Activated naive CD4-positive, alpha-beta T cell treated with Interleukin-2 at 50 U/mL for 16 hours (primary cell): ENCODE measurements at places on chromosomes 6 and 20.

DNA sequence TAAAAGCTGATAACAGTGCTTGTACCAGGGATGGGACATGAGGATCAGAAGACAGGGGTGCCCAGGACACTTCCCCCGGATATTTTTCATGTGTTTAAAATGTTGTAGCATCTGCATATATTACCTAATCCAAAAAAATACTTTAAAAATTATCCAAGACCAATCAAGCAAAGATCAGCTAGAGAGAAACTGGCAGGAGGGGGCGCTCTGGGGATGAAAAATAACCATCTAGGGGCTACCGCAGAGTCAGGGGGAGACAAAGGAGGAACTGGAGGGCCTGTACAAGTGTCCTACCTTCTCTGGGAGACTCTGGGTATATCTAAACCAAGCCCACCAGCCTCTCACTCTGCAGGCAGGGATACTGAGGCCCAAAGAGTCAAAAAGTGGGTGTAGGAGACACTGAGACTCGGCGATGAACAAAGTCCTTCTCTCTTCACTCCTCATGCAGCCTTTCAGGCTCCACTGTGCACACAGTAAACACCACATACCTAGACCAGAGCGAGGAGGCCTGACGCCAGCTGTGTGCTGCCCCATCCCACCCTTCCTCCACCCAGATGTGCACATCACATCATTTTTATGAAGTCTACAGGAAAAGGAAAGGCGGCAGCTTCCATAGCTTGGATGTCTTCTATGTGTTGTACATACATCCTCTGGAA, 9.8 kb downstream of the RIMS4 start:
- no peak for DNase-seq

DNA sequence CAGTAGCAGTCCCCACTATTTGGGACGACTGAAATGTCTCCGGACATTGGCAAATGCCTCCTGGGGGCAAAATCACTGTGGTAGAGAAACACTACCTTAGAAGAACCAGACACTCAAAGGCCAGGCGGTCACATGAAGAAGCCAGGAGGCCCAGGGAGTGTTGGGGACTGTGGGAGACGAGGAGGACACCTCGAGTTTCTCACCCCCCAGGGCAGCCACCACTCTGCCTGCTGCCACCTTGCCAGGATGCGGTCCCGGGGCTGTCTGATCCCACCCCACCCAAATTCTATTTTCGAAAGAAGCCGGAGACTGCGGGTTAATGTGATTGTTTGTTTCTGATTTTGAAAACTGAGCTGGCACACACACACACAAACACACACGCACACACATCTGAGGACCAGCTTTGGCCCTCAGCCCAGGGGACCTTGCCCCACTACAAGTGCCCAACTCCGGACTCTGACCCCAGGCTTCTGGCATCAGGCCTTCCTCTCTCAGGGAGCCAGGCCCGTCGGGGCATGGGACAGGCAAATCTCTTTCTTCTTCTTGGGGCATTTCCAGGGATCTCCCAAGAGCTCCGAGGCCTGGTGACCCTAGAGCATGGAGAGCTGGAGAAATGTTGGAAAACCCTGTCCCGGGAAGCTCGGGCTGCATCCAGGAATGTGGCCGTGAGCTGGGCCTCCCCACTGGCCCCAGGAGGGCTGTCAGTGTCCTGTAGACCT, 187.5 kb upstream of the PMEPA1 start:
- DNase-seq: no peak

DNA sequence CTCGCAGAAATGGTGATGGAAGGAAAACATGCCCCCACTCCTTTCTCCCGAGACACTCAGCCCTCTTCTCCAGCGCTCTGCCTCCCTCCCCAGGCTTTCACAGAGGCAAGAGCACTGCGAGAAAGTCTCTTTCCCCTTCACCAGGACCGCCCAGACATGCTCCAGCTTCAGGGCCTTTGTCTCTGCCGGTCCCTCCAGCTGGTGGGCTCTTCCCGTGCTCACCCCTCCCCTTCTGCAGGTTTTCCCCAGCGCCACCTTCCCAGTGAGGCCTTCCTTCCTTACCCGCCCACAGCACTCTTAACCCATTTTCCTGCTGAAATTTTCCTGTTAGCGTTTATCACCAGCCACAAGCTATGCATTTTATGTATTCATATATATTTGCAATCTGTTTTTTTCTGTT, 86.2 kb downstream of the TFAP2C start:
- DNase-seq: no peak

DNA sequence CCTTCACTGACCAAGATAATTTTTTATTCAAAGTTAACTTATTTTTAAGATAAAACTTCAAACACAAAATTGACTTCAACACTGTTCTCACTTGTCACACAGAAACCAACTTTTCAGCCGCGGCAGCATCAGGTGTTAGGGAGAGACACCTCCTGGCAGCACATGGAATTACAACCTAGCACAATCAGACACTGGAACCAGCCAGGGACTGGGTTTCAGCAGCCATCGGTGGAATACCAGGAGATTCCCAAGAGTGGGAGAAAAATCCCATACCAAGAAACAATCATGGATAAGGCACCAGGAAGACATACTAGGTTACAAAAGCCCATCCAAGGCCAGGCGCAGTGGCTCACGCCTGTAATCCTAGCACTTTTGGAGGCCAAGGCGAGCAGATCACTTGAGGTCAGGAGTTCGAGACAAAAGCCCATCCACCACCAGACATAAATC, 70.0 kb downstream of the SNX5 start:
- peak; percentile 67 for DNase-seq

- DNase-seq: no peak
Measured at GRCh38 chr6:102581378-102582124, 1188.0 kb downstream of the GRIK2 start.

- peak; percentile 68 for DNase-seq
Measured at GRCh38 chr6:53335224-53335994, 13.3 kb downstream of the ELOVL5 start.

GRCh38 chr6:81166770-81167169, 585.7 kb downstream of the TENT5A start:
- no peak for DNase-seq

DNA sequence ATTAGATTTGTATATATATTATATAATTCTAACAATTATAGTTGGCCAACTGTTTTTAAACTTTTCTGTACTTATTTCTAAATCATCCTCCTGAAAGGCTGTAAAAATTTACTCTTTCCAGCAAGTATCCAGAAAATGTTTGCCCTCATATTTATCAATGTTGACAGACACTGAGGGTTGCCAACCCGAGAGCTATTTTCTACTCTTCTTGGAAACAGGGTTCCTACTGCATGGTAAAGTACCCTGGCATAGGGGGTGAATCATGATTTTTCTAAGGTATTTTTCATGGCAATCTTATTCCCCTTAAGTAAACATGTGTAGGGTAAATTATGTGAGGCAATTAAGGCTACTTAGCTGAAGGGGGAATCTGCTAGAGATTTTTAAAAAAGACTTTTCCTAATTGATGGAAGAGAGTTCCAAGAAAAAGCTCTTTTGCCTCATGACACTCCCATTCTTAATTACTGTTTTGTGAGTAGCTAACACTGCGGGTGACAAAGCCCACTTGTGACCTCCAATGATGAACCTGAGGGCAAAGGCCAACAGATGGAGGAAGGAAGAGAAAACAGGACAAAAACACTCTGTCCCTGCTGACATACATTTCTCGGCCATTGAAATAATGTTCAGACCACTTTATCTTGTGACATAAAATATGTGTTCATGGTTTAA, 37.9 kb downstream of the GPX5 start:
- no peak for DNase-seq

GRCh38 chr6:37779902-37780628, 39.5 kb upstream of the ZFAND3 start:
- DNase-seq: no peak
